Fibroblast of skin of left quadriceps (primary cell): ENCODE measurements at places on chromosomes 11 and 22.

DNA sequence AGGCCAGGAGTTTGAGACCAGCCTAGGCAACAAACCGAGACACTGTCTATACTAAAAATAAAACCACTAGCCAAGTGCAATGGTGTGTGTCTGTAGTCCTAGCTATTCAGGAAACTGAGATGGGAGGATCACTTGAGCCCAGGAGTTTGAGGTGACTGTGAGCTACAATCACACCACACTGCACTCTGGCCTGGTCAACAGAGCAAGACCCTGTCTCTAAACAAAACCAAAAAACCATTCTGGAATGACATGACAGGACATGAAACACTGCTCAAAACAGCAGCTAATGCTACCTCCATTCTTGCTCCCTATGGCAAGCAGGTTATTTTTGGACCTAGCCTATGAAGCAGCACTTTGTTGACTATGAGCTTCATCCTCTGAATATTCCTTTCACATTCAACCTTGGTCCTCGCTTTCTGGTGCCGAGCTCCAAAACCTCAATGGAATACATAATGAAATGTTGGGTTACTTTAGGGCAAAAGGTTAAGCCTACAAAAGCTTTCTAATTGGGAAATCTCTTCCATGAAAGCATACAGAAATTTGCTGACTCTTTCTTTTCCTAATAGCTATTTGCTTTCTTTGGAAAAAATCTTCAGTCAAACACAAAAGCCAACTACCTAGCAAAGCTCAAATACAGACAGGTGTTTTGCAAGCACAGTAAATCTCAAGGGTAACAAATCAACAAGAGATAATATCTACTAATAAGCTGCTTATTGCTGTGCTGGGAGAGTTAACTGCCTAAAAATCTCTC, 21.1 kb downstream of the SIK3 start:
- DNase-seq, result no peak

DNA sequence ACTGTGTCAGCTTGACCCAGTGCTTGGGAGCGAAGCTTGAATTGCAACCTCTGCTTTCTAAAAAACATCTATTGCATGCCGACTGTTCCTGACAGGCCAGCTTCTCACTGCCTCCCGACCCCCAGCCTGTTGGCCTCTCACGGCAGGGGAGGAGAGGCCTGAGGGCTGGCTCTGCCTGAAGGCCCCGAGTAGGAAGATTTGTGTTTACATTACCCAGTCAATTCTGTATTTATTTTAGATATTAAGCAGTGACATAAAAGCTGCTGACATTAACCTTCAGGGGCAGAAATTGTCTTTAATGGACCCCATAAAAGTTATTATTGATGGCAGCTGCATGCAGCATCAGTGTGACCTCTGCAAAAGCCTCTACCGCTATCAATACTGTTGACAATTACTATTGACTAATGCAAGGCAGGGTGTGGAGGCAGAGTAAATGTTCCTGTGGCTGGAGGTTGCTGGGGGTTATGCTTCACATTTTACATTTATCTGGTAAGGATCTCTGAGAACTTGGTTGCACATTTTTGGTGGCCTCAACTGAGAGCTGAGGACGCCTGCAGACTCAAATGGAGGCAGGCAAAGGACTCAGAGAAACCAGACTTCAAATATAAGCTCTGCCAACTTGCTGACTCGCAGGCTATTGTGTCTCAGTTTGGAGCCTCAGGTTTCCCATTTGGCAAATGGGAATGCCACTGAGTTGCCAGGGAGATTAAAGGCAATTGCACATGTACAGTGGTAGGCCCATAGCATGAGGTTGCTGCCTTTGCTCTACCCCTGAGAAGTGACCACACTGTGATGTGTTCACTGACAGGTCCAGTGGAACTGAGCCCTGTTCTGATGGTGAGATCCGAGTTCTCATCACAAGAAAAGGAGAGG, 380.5 kb downstream of the TENM4 start:
- no peak for DNase-seq

DNA sequence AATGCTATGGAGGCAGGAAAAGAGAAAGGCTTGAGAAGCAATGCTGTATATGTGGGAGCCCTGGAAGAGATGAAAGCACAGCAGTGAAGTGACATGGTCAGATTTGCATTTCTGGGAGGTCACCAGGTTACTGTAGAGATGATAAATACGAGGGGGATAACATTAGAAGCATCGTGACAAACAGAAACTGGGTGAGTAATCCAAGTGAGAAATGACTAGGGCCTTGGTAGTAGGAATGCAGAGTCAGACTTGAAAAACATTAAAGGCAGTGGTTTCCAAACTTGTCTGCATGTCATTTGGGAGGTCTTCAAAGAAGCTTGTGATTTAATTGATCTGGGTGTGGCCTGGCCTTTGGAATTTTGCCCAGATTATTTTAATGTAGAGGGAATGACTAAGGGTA, 43.9 kb downstream of the CCDC34 start:
- peak; percentile 49 for DNase-seq

DNA sequence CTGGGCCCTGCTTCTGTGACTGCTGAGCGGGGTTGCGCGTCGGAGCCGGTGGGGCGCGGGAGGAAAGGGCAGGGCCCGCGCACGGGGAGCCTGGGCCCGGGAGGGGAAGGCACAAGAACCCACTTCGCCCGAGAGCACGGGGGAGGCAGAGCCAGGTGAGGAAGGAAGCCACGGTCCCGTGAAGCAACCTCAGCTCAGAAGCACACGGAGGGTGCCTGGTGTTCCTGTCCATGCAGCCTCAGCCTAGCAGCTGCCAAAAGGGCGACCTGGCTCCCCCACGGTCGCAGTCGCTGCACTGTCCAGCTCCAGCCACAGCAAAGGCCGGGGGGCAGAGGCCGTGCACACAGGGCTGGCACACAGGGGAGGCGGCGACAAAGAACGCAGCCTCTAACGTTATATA, 9.3 kb upstream of the CDC42BPG start:
- no peak for DNase-seq

- DNase-seq, result no peak
Measured at GRCh38 chr11:126414615-126415014, 59.1 kb downstream of the ST3GAL4 start.

DNA sequence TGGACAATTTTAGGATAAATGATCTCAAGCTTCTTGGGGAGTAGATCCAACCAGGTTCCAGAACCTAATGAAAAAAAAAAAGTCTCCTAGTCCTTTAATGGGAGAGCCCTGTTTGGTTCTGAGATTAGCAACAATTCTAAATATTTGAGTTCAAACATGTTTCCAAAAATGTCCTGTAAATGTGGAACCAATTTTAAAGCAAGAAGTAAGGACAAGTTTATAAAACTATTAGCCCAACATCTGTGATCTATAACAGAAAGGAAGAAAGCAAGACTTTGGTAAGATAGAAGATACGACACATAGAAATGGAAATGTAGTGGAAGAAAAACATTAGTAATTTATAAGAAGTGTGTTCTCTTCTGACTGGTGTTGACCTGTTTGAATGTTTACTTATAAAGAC, 79.7 kb upstream of the SLC5A12 start:
- DNase-seq, result no peak

DNA sequence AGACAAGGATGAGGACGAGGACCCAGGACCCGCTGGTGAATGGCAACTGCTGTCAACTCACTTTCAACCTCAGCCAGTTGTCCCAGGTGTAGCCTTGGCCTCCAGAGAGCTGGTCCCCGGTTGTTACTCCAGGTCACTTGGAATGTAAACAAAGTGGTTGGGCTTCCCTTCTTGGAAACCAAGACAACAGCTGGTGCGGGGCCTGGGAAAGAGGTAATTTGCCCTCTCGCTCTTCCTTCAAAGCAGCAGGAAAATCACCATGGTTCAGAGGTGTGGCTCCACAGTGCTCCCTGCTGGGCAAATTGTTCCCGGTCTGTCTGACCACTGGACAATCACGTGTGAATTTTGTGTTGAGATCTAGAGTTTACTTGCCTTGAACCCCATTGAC, 15.0 kb downstream of the SLC1A2 start:
- no peak for DNase-seq

DNA sequence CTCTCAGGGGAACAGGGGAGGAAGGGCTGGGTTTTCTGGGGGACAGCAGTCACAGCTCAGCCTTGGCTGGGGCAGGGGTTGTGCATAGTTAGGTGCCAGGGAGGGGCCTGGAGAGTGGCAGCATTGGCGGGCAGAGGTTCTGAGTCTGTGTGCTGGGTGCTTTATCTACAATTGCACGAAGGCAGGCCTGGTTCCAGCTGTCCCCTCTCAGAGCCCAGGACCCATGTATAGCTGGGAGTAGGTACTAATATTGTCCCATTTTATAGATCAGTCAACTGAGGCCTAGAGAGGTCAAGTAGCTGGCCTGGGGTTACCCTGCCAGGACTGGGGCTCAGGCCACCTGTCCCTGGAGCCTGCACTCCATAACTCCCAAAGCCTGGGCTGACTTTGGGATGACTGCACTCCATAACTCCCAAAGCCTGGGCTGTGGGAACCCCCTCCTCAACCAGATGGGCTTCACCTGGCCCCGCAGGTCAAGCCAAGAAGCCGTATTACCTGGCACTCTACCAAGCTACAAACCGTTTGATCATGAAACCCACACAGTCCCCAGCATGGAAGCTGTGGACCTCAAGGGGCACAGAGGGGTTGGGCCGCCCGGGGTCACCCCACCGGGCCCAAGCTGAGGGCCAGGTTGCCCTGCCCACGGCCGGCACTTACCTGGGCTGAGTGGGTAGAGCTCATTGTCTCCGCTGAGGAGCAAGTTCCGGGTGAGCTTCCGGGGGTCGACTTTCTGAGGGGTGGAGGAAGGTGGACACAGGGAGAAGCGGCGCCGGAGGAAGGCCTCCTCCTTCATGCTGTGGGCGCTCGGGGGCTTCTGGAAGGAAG, 36.5 kb downstream of the OSBPL5 start:
- DNase-seq, result no peak

- no peak for DNase-seq
Measured at GRCh38 chr11:117669062-117669461, 128.0 kb downstream of the DSCAML1 start.

GRCh38 chr22:43060183-43060582, 29.0 kb downstream of the TTLL1 start:
- DNase-seq, result no peak

DNA sequence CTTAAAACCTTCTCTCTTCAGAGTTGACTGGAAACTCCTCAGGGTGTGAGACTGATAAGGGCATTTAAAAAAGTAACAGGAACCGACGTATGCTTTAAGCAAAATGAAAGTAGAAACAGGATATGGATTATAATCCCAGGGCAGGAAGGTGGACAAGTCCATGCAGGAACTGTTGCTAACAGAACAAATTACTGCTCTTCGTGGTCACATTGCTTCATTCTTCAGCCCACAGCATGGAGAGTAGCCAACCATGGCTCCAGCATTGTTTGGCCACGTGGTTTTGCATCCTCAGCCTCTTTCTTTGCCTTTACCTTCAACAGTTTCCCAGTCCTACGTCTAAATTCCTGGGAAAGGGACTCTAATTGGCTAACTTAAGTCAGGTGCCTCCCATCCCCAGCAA, 563.1 kb upstream of the ISX start:
- no peak for DNase-seq

DNA sequence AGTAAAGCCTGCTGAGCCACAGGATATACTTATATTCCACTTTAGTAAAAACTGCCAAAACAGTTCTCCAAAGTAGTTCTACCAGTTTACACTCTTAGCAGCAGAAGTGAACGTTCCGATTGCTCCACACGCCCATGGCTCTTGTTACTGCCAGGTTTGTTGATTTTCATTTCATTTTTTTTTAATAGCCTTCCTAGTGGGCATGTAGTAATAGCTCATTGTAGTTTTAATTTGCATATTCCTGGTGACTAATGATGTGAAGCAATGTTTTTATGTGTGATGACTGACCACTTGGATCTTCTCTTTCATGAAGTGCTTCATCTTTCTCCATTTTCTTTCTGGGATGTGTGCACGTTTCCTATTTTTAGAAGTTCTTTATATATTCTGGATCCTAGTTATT, 4.8 kb upstream of the C11orf97 start:
- no peak for DNase-seq

- DNase-seq, result no peak
Measured at GRCh38 chr11:94815705-94816344, 47.7 kb downstream of the AMOTL1 start.

GRCh38 chr11:96314326-96315020, 28.5 kb downstream of the MAML2 start:
- DNase-seq, result no peak

GRCh38 chr11:107011977-107012376, 6.3 kb downstream of the GUCY1A2 start:
- DNase-seq, result no peak

DNA sequence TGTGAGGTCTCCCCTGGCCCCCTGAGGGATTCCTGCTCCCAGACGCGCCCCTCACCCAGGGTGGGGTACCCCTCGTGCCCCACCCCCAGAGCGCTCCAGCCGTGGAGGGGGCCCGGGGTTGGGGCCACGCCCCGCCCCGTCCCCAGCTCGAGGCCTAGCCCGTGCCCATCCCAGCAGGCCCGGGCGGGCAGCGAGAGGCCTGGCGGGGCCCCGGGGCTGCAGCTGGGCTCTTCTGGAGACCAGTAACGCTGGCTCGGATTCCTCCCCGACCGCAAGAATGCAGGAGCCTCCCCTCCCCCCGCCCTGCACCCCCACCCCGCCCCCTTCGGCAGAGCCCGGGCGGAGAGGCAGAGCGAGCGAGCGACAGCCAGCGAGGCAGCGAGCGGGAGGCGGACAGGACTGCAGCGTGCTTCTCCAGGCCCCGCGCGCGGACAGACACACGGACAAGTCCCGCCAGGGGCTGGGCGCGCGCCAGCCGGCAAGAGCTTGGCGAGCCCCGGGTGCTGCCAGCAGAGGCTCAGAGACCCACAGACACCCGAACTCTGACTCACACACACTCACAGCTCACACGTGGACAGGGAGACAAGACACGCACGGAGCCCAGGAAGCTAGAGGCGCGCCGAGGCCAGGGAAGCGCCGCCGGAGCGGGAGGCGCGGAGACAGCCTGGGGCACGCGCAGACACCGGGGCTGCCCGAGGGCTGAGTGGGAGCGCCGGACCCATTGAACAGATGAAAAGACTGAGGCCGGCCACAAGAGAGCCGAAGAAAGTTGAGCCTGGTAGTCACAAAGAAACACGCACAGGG, 15.2 kb downstream of the BCL9L start:
- peak; percentile 79 for DNase-seq

DNA sequence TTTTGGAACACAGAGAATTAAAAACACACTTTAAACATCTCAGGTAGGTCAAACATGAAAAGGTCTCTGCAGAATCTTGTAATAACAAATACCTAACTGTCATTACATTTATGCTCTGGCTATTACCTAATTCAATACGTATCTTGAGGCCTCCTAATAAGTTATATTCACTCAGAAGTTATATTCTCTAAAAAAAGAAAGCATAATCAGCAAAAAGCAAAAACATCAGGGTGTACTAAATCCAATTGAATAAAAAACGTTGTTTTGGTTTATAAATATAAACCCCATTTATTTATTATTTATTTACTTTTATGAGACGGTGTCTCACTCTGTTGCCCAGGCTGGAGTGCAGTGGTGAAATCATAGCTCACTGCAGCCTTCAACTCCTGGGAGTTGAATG, 10.2 kb downstream of the TMEM41B start:
- DNase-seq, result no peak

DNA sequence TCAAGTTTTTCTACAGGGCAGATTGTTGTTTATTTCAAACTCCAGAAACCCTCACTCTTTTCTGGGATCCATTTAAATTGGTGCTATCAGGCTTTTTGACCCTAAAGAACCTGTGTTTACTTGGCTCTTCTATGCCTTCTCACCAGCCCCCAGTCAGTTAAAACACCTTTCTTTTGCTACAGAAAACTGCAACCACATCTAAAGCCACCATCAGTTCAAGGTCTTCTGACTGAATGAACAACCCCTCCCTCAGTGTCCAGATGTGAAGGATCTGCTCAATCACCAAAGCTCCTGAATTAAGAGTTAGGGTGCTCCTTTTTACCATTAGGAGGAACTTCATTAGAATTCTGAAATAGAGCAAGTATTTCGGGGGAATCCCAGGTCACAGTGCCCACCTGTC, 7.0 kb upstream of the GLYATL1B start:
- no peak for DNase-seq

- no peak for DNase-seq
Measured at GRCh38 chr22:42792909-42793847, 63.9 kb downstream of the ARFGAP3 start.
